ENCODE measurements at places on chromosomes 7 and 10. TPM values are rescaled to one million over a fixed set of nuclear protein-coding genes. Genes with fewer than 3 reads are reported as not detected.
A peak's percentile ranks its signal among the peaks of the same experiment; 100 is the strongest.

METTL27 gene
- 7.6 TPM for polyA plus RNA-seq

SFRP5 gene
- polyA plus RNA-seq, result 25.0 TPM

SKIDA1 gene
- 1.9 TPM for polyA plus RNA-seq

GRID2IP gene
- 0.88 TPM for polyA plus RNA-seq

DNA sequence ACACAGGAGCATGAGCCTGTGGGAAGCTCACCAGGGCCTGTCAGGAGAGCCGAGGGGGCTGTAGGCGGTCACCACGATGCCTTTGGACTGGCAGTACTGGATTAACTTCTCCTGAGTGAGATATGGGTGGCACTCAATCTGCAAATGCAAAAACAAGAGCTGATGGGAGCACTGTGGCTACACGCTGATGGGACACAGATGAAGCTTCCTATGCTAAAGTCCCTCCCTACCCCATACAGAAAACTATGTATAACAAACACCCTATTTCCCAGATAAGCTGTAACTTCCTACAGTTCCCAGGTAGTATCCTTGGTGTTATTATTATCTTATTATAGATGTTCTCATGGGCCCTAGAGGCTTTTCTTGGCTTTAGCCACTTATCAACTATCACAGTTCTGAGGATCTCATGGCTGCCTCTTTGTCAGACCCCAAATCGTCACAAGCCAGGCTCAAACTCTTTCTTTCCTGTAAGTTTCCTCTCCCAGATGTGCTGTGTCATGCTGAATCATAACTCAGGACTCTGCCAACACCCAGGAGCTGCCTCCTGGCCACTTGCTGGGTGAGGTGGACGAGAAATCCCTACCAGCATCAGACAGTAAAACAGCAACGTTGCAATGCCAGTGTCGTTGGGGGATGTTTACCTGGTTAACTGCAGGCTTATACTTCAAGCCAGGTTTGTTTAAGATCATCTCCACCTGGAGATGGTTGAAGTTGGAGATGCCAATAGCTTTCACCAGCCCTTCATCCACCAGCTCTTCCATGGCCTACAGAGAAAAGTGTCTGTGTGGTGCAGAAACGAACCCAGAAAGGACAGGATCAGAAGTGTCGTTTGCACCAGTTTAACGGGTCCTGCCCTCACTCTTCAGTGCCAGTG is 10.3 kb downstream of the AKR1B1 start:
- no peak for DNase-seq

GRCh38 chr7:4794591-4795350 is 19.3 kb downstream of the AP5Z1 start:
- DNase-seq, result no peak

- no peak for DNase-seq
Measured at GRCh38 chr10:122882766-122883165, 3.4 kb upstream of the FAM24B start.

- DNase-seq, result no peak
Measured at GRCh38 chr10:69838853-69839252, 37.1 kb downstream of the COL13A1 start.

DNA sequence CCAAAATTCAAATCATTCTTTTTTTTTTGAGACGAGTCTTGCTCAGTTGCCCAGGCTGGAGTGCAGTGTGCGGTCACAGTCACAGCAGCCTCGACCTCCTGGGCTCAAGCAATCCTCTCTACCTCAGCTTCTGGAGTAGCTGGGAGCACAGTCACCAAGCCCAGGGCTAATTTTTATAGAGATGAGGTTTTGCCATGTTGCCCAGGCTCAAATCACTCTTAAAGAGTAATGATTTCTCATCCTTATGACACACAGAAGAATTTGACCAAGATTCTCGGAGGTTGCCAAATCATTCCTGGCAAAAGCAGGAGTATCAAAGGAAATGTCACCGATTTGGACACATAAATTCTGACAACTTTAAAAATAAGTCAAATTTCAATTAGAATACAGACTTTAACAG is 39.1 kb downstream of the SIRT1 start:
- no peak for DNase-seq

- no peak for DNase-seq
Measured at GRCh38 chr10:125296598-125296997, 136.2 kb upstream of the CTBP2 start.

DNA sequence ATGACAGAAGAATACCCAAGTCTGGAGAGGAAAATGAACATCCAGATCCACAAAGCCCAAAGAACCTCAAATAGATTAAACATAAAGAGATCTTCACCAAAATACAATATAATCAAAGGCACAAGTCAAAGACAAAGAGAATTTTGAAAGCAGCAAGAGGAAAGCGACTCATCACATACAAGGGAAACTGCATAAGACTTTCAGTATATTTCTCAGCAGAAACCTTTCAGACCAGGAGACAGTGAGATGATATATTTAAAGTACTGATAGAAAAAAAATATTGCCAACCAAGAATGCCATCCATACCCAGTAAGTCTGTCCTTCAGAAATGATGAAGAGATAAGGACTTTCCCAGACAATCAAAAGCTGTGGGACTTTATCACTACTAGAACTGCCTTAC is 81.5 kb upstream of the GALNT17 start:
- no peak for DNase-seq

GRCh38 chr7:1922870-1923236 is 252.8 kb downstream of the ELFN1 start:
- DNase-seq, result no peak

GRCh38 chr7:95904099-95904498 is 131.7 kb downstream of the DYNC1I1 start:
- DNase-seq, result no peak

- no peak for DNase-seq
Measured at GRCh38 chr7:139695588-139695987, 82.2 kb downstream of the HIPK2 start.

DNA sequence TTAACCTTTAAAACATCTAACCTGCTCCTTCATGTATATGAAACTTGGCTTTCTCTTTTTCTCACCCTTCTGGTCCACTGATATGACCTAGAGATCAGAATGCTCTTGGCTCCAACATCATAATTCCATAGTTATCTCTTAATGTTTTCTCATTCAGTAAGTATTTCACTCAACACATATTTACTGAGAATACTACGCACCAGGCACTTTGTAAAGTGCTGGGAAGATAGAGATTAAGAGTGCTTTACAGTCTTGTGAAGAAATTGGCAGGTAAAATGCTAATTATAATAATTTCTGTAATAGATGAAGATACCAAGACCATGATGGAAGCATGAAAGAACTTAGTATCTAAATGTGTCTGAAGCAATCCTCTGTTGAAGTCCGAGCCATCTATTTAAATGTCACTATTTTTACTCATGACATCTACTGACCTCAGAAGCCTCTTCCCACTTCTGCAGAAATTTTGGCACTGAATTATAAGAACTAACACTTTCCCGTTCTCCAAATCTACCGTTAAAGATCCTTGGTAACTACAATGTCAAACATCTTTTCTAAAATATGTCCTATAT is 116.2 kb downstream of the HBP1 start:
- DNase-seq, result no peak

DNA sequence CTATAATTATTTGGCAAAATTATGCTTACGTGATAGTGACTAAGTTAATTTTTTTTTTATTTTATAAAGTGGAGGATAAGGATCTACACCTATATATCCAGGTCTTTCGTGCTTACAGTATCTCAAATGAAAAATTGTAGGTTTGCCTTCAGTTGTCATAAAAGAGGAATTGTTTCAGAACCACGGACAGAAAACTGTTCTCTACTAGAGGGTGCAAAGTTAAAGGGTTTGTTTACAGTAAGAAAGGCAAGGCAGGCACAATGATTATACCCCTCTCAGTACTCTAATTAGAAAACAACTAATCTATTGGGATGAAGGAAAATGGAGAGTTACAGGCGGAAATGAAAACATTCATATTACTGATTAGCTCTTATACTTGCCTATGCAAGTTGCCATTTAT is 1.5 kb downstream of the PCLO start:
- peak; percentile 37 for DNase-seq

GRCh38 chr7:16531707-16532106 is 5.1 kb downstream of the LRRC72 start:
- no peak for DNase-seq

Measured in large intestine (tissue), 12 donors.